Fibroblast of lung (primary cell): ENCODE measurements at places on chromosomes 4 and X.
A peak's percentile ranks its signal among the peaks of the same experiment; 100 is the strongest.

DNA sequence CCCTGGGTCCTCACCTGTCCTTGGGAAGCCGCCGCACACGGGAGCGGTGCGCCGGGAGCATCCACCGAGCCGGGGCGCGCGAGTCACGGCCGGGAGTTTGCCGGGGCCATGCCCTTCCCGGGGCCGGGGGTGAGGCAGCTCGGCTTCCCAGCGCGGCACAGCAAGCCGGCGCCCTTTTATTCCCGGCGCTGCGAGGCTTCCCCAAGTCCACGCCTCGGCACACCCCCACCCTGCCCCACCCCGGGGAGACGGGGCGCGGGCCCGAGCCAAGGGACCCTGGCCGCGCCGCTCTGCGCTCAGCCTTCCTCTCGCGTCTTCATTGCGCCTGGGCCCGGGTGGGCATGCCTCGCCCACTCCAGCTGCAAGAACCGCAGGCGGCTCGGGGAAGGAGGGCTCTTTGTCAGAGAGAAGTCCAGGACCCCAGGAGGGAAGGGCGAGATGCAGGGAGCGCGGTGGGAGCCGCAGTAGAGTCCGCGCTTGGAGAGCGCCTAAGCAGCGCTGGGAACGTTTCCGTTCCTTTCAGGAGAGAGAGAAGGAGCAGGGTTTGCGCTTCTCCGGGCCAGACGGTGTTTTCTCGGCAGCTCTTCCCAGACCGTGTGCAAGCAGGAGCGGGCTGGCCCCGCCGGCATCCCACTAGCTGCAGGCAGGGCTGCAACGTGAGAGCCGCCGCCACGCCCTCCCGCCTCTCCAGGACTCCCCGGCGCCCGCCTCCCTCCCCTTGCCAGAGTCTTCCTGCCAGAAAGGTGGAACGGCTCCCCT is at the start of gene MXRA5:
Gene MXRA5 (minus strand): TSS at position 152 of the 759 bp plus-strand sequence. CDS start 2,819 bp downstream, outside the sequence.
- peak; percentile 75 for DNase-seq

DNA sequence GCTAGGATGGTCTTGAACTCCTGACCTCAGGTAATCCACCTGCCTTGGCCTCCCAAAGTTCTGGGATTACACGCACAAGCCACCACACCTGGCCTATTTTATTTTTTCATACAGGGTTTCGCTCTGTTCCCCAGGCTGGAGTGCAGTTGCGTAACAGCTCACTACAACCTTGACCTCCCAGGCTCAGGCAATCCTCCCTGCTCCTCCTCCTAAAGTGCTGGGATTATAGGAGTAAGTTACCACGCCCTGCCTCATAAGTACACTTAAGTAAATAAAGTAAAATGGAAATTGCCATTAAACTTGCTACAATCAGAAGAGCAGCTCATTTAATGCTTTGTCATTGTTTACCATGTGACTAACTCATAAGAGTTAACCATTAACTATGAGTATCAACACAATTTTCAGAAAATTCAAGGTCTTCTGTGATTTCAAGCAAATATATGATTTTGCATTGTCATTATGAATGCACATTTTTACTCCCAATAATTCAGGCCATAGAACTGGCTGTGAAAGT is 12.3 kb downstream of the UGDH start:
- DNase-seq = peak; percentile 14

DNA sequence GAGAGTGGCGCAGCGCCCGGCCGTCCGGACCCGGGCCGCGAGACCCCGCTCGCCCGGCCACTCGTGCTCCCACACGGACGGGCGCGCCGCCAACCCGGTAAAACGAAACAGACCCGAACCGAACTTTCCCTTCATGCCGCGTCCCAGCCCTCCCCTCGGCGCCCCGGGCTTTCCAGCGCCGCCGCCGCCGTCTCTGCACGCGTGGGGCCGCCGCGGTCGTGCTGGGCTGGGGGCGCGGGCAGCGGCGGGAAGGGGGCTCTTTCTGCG is 222 bp downstream of the SMAD1 start:
- no peak for DNase-seq

DNA sequence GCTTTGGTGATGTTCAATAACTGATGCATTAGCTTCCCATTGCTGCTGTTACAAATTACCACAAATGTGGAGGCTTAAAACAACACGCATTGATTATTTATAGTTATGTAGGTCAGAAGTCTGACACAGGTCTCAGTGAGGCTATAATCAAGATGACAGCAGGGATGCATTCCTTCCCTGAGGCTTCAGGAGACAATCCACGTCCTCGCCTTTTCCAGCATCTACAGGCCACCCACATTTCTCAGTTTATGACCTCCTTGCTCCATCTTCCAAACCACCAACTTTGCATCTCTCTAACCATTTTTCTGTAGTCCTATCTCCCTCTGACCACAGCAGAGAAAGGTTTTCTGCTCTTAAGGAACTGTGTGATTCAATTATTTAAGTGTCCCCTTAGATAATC is 92.5 kb downstream of the GASK1B start:
- DNase-seq = peak; percentile 23

GRCh38 chrX:64338296-64338695 is 57.0 kb downstream of the MTMR8 start:
- DNase-seq = peak; percentile 0

GRCh38 chr4:186728631-186729271 is 5.1 kb upstream of the FAT1 start:
- DNase-seq = no peak

- no peak for DNase-seq
Observed at GRCh38 chrX:10567136-10567535, 53.2 kb downstream of the MID1 start.

DNA sequence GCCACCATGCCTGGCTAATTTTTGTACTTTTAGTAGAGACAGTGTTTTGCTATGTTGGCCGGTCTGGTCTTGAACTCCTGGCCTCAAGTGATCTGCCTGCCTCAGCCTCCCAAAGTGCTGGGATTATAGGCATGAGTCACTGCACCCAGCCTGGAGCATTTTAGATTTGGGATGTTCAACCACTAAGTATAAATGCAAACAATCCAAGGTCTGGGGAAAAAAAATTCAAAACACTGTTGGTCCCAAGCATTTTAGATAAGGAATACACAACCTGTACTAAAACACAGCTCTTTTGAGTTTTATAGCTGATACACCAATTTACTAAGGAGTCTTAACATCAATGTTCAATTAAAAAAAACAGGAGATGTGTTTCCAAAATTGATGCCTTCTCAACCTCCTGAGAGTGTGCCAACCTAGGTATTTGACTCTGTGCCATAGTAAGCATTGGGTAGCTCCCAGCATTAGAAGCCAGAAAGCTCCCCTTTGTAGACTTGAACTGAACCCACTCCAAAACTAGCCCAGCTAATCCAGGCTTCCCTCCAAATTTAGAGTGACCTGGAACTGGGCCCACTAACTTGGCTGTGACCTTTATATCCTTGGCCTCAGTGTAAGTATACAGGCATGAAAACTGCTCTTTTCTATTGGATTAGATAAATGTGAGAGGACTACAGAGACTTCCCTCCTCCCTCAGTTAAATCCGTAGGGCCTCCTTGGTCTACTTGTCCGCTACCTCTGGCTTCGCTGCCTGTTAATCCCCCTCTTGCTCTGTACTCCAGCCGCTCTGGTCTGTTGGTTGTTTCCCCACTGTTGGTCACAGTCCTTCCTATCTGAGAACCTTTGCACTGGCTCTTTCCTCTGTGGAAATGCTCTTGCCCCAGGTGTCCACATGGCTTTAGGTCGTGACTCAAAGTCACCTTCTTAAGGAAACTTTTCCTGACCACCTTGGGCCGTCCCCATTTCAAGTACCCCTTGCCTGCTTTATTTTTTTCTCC is 77.6 kb downstream of the CCKAR start:
- DNase-seq = peak; percentile 26

- no peak for DNase-seq
Observed at GRCh38 chr4:153997516-153997915, 208.6 kb upstream of the SFRP2 start.

- peak; percentile 61 for DNase-seq
Observed at GRCh38 chr4:174324725-174325124, 41.0 kb downstream of the CEP44 start.

GRCh38 chr4:174080361-174080760 is 203.1 kb downstream of the FBXO8 start:
- DNase-seq = no peak

- no peak for DNase-seq
Observed at GRCh38 chr4:120568731-120569130, 353.8 kb downstream of the PRDM5 start.

DNA sequence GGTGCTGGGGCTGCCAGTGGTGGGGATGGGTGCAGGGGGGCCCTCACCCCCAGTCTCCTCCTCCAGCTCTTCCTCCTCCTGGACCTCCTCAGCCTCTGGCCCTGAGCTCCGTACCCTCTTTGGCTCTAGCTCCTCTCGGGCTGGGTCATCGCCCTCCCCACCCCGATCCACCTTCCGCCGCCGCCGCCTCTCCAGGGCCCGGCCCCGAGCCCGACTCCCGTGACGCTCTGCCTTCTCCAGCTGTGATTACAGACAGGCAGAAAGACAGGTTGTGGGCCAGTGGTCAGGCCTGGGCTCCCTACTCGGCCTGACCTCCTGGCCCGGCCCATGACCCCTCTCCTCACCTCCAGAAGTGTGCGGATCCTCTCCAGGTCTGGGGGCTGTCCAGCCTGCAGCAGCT is 31.9 kb downstream of the KDM5C start:
- no peak for DNase-seq
